Caco-2 (cell line): ENCODE measurements at places on chromosomes 1 and 21.
A peak's percentile ranks its signal among the peaks of the same experiment; 100 is the strongest.

- DNase-seq = no peak
Observed at GRCh38 chr1:178344513-178345091, 152.2 kb downstream of the CLEC20A start.

GRCh38 chr1:203554071-203554470, 60.1 kb downstream of the OPTC start:
- no peak for DNase-seq

GRCh38 chr1:36217670-36218069, 6.6 kb upstream of the THRAP3 start:
- no peak for DNase-seq

DNA sequence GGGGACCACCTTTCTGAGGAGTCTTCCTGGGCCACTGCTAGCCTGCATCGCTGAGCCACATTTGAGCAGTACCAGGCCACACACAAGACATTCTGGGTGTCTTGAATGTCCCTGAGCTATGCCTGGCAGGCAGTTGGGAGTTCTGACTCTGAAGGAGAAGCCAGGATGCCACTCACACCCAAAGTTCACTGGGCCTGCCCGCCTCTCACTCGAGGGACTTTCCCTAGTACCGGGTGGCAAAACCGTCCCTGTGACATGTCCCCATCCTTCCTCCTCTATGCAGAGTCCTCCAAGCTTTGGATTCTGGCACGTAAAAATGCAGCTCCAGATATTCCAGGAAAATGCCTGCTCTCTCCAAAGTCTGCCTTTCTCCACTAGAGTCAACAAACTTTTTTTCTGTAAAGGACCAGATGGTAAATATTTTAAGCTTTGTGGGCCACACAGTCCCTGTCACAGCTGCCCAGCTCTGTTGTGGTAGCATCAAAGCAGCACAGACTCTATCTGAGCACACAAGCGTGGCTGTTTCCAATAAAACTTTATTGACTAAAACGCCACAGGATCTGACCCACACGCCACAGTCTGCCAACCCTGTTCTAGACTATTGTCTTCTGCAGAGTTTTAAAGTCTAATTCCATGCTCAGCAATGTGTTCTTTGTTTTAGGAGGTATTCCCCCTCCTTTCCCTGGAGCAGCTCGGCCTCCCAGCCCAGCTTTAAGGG, 19.2 kb upstream of the GUCA2B start:
- no peak for DNase-seq

- DNase-seq = no peak
Observed at GRCh38 chr1:29050166-29050565, 73.5 kb downstream of the TMEM200B start.

GRCh38 chr21:17613242-17613676, 558 bp upstream of the BTG3 start:
- no peak for DNase-seq

DNA sequence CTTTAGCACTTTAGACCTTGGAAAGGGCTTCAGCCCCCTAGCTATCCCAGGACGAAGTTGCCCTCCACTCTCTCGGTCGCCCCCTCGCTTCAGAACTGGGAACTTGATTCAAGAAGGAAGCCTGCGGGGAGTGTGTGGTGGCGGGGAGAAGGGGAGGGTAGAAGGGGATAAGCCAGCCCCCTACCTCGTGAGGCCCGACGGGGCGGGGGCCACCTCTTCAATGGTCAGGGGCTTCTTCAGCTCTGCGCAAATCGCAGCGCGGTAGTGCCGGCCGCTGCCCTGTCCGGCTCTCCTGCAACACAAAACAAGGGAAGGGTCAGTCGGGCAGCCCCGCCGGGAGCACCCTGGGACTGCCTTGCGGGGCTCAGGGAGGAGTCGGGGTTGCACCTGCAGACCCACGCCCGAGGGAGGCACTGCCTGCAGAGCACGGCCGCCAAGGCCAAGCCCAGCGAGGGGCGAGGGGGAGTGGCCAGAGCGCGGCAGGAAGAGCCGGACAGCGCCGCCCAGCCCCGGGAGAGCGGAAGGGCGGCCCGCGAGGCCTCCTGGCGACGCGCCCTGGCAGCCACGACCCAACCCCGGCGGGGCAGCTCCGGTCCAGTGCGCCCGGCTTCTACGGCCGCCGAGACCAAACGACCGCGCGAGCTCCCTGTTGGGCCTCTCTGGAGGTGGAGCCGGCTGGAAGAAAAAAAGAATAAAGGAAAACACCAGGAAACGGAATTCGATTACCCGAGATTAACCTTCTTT, 56.2 kb upstream of the RASAL2 start:
- no peak for DNase-seq

- no peak for DNase-seq
Observed at GRCh38 chr1:206666954-206667665, 17.6 kb upstream of the MAPKAPK2 start.

- DNase-seq = no peak
Observed at GRCh38 chr1:17764591-17764990, 9.5 kb downstream of the ACTL8 start.

DNA sequence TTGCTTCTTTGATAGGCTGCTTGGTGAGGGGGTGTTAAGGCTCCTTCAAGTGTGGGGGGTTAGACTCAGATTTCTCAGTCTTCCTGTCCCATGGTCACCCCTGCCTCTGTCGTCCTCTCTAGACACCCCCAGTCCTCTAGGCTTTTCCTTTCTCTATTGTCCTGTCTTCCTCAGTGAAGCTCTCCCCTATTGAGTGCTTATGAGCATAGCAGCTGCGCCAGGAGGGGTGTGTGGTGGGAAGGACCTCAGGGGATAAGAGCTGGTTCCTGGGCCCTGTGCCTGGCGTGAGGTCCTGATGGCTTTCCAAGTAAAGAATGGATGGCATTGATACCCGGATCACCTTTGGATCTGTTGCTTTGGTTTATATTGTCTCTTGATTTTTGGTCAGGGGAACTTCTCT, 69.1 kb downstream of the DIP2A start:
- DNase-seq = no peak

DNA sequence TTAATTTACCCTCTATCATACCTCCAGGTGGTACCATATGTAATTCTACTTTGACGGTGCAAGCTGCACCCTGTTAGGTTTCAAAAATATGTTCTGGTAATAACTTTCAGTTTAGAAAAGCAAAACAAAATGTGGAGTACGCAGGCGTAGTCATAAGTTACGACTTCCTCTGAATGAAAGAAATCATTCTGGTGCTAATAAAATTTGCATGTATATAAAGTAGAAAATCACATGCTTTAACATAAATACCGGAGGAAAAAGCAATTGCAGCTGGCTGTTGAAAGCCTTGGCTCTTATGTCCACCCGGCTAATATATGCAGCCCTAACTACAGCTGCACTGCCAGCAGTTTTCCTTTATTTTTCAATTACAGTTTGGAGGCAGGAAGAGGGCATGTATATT, 65.2 kb upstream of the TMPRSS15 start:
- no peak for DNase-seq

DNA sequence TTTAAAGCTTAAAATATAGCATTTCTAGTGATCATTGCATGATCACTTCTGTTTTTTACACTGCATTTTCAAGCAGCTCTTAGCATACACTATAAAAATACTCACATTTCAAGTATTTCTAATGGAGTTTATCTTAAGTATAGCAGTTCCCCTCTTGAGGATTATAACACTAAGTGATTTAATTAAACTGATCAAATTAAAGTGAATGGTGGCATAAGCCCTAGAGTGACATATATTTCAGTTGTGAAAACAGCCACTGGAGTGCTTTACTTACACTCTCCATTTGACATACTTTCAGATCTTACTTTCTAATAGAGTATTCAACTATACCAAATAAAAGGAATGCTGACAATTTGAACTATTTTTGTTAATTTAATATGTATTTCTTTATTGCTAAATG, 623.3 kb upstream of the TMPRSS15 start:
- DNase-seq = no peak

DNA sequence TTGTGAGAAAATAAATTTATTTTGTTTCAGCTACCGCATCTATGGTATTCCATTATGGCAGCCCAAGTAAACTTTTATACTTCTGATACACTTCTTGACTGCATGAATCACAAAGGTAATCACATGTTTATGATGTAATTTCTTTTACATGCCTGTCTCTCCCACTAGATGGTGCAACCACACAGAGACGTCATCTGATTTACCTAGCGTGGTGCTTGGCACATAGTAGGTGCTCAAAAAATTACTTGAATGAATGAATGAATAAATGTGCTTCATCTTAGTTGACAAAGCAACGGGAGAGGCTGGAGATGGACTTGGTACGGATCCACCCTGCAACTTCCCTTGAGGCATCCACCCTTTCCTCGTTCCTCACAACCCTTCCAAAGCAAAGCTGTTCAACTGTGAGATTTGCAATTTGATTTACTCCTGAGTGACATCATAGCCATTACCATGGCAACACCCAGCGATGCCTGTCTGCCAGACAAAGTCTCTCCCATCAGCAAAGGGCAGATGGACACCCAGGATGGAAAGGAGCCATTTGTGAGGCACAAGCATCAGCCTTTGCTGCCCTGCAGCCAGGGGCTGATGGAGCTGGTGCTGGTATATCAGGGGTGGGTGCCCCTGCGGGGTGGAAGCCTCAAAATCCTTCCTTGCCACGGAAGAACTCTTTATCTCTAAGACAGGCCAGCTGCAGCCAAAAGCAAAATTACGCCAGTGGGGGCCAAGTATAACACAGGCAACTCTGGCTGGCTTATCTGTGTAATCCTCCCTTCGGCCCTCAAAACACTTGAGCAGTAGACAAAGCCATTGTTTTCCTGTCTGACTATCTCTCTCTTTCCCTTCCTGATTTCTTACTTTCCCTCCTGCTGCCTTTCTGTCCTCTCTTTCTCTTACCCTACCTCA, 18.9 kb upstream of the VWA5B1 start:
- DNase-seq = no peak

DNA sequence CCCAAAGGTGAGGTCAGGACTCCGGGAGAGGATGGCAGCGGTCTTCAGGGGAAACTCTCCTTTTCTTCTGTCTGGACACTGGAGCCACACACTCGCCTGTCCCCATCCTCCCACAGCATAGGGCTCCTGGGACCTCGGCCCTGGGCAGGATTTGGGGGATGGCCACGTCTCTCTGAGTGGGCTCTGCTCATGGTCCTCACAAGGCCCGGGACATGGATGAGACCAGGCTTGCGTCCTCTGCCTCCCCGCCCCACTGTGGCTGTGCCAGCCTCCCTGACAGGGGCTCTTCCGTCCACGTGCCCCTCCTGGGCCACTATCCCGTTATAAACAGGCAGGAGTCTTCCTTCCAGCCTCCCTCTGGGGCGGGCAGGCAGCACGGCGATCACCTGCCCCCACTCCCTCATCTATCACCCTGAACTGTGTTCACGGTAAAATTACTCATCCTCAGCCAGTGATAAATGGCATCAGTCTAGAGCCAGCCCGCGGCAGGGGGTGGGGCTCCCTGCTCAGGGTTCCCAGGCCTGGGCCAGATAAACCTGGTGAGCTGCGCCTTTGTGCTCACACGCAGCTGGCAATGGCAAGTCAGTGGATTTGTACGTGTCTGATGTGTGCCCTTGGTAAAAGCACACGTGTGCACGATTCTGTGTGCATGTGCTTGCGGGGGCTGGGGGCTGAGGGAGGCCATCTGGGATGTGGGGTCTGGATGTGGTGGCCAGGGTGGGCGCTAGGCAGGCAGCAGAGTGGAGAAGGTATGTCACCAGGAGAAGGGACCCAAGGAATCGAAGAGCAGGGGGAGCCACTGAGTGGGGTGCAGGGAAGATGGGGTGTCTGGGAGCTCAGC, 12.6 kb upstream of the SAMD11 start:
- DNase-seq = peak; percentile 27

DNA sequence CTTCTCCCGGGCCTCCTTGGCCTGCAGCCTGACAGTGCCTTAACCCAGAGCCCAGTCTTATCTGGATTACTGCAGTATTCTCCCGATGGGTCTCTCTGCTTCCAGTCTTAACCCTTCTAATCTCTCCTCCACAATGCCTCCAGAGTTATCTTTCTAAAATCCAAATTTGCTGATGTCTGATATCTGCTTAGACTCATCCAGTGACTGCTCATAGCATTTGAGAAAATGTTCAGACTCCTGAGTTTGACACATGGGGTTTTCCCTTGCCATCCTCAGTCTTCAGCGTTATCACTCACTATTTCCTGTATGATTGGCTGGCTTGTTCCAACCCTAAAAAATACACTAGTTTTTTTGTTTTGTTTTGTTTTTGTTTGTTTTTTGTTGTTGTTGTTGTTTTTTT, 102.0 kb downstream of the FMN2 start:
- no peak for DNase-seq

DNA sequence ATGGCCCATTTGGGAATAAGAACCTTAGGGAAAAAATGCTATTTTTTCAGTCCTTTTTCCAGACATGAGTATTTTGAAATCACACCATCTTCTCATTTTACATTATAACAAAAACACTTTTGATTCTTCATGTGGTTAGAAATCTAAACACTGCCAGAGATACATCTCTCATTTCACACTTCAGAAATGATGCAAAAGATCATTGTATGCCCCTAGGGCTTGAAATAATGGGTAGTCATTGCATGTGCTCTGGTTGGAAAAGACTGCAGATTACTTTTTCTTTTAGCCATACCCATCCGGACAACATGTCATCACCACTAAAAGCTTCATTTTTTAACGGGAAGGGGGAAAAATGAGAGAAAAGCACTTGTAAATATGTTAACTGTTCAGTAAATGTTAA, 1152.2 kb upstream of the ADGRL4 start:
- DNase-seq = no peak

DNA sequence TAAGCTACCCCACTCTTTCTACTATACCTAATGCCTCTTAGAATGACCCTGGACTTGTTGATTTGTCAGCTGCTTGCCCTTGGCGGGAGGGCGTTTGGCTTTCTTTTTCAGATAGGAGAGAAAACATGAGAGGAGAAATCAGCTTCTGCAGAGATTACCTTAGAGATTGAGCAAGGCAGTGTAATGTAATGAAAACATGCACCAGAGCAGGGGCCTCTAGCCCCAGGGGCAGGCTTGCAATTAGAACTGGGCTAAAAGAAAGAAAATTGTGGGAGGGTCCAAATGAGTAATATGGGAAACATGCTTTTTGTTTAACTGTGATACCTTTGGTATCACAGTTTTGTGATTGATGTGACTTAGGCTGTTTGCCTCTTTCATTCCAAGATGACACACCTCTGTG, 89.7 kb downstream of the PBX1 start:
- DNase-seq = peak; percentile 85

DNA sequence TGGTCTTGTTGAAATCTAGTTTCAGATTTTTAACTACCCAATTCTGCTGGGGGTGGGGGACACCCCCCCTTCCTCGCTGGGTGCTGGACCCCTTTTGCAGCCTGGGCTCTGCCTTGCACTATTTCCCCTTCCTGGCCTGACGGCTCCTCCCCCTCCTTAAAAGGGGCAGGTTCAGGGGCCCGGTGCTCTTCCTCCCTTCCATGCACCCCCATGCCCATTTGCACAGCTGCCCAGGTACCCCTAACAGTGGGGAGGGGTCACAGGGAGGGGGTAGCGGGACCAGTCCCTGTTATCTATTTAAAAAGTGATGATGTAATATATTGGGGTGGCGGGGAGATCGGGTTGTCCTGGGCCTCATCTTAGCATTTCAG, 15.3 kb downstream of the ZBTB7B start:
- no peak for DNase-seq

- no peak for DNase-seq
Observed at GRCh38 chr1:219917851-219918466, 10.4 kb downstream of the SLC30A10 start.

DNA sequence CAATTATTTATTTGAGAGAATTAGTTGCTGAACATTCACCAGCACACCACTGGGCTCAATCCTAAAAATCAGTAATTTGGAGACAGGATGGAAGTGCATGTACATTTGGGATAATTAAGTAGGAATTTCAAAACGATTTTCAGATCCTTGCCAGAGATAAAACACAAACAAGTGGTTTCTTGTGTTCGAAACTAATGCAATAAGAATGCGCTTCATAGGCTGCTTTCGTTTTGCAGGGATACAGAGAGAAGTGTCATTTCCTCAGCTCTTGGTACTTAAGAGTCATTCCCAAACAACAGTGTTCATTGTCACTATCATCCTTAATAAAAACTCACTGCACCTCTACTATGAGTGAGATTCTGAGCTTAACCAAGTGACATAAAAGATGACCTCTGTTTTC, 20.6 kb upstream of the USP24 start:
- no peak for DNase-seq
